CD4-positive, alpha-beta T cell treated with Interferon gamma for 1 hour (primary cell): ENCODE measurements at places on chromosomes 2 and 18.

DNA sequence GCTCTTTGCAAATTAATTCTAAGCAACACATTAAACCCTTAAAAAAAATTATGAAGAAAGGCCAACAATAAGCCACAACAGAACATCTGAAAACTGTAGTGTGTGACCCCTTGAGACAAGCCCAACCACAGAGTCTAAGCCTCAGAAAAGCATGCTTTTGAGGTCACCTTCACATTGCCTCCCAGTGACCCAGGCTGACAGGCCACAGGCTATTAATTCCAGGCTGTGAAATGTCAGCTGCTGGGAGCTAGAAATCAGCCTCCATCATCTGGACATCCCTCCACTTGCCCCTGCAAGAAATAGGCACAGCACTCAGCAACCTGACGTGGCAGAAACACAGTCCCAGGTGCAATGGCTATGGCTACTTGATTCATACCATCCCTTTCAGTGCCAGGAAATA, 179.4 kb upstream of the ZFP36L2 start:
- no peak for DNase-seq

DNA sequence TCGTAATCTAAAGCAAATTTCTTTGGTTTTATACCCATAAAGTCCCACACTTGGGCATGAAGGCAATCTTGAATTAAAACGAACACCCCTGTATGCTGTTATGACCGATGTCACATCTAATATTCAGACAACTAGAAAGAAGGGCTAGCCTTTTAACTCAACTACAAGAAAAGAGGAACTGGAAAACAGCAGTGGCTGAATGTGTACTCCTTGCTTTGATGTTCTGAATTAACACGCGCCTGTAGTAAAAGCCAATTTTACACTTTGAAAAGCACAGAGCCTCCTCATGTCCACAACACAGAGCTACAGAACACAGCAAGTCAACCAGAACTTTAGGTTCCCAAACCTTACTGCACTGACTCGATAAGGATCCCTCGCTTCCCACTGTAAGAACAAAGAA, 147.6 kb downstream of the HDAC4 start:
- no peak for DNase-seq

DNA sequence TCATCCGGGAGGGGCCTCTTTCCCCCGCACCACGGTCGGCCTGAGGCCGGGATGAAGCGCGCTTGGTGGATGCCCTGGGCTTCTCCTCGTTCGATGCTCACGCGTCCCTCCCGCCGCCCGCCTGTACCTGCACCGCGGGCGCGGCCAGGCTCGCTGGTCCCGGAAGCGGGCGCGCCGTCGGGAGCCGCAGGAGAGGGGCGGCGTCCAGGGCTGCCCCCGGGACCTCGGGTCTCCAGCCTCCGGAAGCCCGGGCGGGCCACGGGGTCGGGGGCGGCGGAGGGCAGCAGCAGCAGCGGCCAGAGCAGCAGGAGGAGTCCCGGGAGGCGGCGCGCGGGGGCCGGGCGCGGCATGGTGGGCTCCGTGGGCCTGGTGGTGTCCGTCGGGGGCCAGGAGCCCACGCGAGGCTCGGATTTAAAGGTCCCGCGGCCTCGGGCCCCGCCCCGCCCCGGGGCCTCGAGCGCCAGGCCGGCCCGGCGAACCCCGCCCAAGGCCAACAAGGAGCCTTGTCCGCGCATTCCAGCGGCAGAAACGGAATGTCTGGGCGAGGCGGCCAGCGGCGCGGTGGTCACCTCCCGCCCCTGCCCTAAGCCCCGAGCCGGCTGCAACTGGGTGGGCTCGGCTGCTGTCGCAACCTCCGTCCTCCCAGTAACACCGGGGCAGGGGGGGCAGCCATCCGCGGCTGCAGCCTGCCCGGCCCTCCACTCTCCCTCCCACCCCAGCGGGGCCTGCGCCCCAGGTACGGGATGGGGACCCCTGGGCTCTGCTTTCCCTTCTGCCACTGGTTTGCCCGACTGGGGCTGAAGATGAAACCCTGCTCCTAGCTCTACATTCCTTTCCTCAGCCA, at the start of gene MATN3:
TSS of gene MATN3 (minus strand) at position 387 of the 844 bp plus-strand sequence. CDS start at position 350, 37 bp downstream.
- no peak for DNase-seq

DNA sequence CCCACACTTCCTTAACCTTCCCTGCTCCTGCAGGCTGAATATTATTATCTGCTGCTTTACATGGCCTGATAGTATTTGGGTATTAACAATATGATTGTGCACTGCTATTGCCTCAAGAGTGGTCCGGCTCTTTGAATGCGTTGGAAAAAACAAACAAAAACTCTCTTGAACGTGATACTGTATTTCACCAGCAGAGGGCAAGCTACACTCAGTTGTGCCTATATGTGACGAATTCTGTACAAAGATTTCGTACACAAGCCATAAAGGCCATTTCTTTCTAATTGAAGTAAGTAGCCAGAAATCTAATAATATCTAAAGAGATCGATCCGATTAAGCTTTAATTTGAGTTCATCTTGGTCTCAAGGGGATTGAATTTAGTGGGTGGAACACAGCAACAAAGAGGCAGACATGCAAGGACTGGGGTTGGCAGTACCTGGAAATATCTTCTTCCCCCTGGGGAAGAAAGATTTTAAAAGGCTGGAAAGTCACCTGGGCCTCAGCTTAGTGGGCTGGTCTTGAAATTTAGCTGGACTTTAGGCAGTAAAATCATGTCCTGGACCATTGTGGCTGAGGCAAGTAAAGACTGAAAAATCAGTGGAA, 49.3 kb upstream of the RAB6D start:
- no peak for DNase-seq

DNA sequence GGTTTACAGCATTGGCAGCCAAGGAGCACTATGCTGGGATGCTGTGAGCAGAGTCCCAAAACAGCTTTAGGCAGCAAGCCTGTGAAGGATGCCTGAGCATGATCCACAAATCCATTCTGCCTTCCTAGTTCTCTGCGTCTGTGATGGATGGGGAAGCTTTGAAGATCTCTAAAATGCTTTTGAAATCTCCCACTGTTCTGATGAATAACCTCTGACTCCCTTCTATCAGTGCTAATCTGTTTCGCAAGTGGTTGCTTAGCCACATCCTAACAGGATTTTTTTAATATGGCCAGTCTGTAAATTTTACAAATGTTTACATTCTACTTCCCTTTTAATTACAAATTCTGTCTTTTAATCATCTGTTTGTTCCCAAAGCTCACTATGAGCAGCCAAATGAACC, 319.2 kb downstream of the GULP1 start:
- DNase-seq = no peak

DNA sequence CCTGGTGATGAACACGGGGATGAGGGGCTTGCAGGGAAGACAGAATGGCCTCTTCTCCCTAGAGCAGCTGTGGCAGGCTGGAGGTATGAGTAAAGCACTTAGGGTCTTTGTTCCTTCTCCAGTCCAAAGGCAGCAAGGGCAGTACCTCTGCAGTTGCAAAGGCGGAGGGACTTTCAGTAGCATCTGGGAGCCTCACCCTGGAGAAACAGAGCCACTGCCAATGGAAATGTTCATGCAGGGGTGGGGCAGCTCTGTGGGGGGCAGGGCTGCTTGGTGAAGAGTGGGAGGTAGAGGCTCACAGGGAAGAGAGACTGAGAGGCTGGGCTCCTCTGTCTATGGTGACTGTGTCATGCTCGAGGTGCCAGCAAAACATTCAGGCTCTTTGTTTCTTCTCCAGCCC, 344.1 kb upstream of the CHAC2 start:
- no peak for DNase-seq

- peak; percentile 4 for DNase-seq
Observed at GRCh38 chr2:53786352-53786704, 425 bp downstream of the ASB3 start.

DNA sequence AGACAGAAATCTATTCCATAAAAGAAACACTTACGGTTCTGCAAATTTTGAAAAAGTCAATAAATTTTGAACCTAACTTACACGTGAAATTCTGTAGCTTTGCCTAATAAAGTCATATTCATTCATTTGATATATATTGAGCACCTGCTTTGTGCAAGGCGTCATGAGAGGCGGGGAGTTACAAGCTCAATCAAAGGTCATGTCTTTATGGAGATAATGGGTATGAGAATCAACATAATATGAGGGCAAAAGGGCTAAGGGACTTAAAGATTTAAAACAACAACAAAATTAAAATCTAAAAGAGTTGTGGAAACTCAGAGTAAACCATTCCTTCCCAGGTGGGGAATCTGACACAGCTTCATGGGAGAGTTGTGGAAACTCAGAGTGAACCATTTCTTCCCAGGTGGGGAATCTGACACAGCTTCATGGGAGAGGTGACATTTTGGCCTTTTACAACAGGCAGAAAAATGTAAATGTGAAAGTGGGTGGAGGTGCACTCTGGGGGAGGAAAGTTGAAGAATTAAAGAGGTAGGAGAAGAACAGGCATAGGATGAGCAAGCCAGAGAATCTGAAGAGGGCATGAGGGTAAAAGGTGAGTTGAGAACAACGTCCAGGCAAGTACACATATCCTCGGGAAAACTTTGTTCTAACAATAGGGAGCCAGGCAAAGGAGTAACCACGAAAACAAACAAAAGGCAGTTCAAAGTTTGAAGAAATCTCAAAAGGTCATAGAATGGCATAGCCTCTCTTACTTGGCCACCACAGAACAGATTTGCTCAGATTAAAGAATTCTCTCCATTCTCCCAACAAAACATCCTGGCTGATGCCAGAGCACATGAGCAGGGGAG, 49.5 kb upstream of the CD226 start:
- no peak for DNase-seq

- DNase-seq = no peak
Observed at GRCh38 chr2:17658251-17658843, 95.3 kb downstream of the SMC6 start.

DNA sequence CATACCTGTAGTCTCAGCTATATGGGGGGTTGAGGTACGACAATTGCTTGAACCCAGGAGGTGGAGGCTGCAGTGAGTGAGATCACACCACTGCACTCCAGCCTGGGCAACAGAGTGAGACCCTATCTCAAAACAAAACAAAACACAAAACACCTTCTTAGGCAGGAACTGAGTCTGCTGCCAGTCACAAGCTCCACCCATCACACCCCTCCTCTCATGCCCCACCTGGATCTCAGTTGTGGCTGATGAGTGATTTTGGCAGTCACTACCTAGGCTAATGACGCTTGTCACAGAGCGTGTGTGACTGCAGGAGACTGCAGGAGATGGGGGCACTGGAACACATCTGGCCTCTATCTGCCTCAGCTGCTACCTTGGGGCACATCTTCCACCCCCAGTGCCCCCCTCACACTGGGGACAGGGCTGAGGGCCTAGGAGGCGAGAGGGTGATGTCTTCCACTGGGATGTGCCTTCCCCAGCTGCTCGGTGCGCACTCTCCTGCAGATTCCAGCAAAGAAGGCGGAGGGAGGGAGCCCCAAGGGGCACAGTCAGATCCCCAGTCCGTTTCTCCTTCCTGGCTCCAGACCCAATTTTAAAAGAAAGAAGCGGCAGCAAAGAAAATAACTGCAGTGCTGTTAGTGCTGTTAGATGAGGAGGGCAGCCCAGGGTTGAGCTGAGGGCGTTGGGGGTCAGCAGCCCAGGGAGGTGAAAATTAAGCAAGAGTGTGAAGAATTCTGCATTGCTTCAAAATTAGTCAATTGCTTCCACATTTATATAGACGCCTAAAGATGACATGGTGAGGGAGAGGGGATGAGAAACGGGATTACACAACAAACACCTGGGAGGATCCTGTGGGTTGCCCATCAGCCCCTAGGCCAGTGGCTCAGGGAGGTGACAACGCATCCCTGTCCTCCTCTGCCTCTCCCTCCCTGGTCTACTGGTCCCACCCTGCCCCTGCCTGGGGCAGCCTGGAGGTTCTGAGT, 143.6 kb upstream of the HAAO start:
- DNase-seq = no peak
